ENCODE measurements at places on chromosomes 1 and 21.

DNA sequence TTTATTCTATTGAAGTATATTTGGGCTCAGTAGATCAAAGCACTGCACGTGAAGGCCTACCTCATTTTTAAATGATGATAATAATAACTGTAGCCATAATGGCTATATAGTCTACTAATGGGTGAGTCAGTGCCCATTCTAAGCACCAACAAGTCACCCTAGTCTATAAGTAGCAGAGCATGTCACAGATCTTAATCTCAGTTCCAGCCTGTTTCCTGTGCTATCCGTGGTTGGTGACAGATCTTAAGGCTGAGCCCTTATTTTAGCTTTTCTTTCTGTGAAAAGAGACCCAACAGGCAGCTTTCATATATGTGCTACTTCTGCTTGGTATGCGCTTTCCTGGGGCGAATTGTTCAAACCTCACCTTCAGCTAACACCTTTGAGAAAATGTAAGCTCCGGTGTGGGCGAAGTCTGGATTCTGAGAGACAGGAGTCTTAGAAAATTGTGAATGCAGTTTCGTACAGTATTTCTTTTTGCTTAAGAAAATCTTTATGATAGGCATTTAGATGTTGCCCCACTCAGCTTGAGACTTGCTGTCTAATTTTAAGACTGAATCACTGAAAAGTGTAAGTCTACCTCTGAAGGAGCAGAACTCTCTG is 59.6 kb downstream of the FMN2 start:
- DNase-seq: no peak

DNA sequence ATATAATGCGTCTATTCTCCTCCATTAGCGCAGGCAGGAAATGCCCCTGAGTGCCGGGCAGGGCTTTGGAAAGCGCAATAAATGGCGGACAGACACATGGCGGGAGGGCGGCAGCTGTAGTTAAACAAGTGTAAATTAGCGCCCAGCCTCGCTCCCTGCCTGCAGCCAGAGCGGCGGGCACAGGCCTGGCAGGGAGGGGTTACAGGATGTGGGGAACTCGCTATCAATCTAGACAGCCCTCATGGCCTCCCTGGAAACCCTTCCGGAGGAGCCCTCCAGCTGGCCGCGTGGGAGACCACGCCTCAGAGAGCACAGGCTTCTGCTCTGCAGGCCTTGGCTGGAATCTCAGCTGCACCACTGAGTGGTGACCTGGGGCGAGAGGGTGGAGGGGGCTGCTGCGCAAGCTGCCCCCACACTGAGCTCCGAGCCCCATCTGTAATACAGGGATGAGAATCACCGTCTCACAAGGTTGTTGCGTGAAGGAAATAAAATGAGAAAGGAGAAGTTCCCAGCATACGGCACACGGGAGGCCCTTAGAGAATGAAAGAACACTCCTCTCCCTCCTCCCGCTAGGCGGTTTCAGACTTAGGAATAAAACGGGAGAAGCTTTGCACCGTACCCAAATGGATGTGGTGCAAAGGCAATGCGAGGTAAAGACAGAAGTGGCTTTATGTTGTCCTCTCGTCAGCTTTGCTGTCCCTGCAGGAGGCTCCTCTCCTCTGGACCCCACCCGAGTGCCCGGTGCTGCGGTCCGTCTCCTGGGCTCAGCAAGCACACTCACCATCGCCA is 167.2 kb upstream of the POU3F1 start:
- no peak for DNase-seq

GRCh38 chr1:218872928-218873327 is 300.8 kb upstream of the LYPLAL1 start:
- DNase-seq: no peak

DNA sequence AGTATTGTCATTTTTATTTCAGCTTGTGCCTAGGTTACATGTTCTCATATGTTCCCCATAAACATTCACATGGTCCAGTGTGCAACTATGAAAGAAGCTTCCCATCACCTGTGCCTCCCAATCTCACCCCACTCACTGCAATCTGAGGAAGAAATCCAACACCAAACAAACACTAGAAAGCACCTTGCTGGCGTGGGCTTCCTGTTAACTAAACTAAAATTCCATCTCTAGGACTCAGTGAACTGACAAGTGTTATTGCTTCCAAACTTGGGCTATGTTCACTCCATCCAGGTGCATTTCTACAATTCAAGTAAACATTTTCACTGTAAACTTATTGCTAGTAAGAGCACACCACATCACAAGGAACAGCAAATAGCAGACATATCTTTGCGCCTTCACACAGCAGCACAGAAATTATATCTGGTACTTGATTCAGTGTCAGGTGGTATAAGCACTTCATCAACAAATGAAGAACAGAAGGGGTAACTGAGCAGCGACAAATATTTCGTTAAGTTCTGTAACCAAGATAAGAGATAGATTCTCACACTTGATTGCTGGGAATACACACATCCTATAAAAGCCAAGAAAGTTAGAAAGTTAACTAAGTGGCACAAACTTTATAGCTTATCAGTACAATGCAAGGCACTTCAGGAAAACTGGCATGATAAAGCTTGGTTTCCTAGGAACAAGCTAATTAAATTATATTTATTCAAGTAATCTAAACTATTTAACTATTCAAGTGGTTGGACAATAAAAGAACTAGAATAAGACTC is 8.9 kb upstream of the KCNJ15 start:
- DNase-seq: no peak

- DNase-seq: no peak
These were observed 40.3 kb downstream of the BTG3 start for GRCh38 chr21:17572431-17572830.

DNA sequence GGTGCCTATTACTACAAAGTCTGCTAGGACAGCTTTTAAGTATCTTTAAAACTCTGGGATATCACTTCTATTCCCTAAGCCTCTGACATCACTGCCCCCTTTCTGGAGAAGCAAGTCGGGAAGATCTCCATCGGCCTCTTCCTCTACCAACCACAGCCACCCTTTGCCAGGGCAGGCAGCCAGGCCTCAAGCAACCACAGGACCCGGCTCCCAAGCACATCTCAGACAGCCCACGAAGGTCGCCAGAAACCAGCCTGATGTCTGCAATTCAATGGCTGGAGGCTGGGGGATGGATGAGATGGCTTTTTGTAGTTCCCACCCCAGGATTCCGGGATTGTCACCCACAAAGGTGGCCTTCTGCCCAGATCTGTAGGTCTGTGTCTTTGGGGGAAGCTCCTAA is 70.7 kb downstream of the LGR6 start:
- no peak for DNase-seq

Data from retinal pigment epithelial cell (primary cell).